ENCODE measurements at places on chromosomes 2 and 18.

GRCh38 chr18:1053331-1054315 is 149.0 kb downstream of the ADCYAP1 start:
- DNase-seq = no peak

GRCh38 chr2:137050949-137051348 is 285.6 kb downstream of the THSD7B start:
- DNase-seq = no peak

DNA sequence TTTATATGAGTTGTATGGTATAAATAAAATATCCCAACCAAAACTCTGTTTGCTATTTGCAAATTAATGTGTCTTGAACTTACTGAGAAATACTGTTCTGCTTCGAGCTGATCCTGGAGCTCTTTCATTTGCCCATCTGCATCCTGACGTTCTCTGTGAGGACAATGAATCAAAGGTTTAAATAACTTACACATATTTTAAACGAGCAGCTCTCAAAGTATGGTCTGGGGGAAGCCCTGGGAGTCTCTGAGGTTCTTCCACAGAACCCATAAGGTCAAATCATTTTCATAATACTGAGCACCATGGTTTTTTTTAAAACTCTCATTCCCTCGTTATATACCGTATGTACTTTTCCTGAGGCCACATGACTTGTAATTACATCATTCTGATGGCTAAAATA is 46.7 kb downstream of the SLC66A3 start:
- no peak for DNase-seq

GRCh38 chr18:54873884-54874255 is 45.6 kb downstream of the RAB27B start:
- no peak for DNase-seq

DNA sequence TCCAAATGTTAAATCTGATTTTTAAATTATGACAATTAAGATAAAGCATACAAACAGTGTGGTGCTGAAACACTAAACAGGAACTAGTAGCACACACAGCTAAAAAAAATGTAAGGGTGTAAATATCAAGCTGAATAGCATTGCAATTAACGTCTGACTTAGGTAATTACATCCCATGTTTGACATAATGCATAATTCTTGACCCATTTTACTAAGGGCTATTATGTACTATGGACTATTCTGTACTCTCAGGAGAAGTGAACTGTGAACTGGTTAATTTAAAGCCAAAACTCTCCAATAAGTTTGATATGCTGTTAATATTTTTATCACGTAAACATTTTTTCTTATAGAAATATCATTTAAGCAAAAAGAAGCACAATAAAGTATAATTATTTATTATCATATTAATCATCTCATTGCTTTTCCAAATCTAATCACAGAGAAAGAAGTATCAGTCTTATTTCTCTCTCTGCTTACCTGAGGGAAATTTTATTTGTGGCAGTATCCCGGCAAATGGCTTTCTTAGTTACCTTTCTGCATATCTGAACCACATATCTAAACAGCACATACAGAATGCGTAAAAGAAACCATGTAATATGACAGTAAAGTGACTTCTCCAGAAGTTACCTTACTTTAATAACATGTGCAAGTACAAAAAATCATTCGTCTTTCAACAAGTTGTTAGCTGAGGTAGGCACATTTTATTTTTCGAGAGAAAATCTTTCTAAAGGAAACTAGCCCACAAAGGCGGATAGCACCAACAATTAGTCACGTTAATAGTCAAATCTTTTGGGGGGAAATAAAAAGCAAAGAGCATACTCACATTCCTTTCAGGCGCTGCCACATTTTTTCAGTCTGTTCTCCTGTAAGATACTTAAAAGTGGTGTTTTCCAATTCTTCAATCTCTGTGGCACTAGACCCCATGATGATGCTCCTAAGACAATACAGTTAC is 94.9 kb upstream of the PDE1A start:
- no peak for DNase-seq

GRCh38 chr2:43013821-43014345 is 212.5 kb downstream of the ZFP36L2 start:
- no peak for DNase-seq
